Stimulated activated effector memory CD8-positive, alpha-beta T cell treated with anti-CD3 and anti-CD28 coated beads, Interleukin-12 subunit alpha, Interleukin-12 subunit beta, amount 100 ng/mL, for 72 hours (primary cell): ENCODE measurements at places on chromosomes 11 and 22.

- no peak for DNase-seq
These were observed 6.1 kb upstream of the A4GALT start for GRCh38 chr22:42726811-42727210.

DNA sequence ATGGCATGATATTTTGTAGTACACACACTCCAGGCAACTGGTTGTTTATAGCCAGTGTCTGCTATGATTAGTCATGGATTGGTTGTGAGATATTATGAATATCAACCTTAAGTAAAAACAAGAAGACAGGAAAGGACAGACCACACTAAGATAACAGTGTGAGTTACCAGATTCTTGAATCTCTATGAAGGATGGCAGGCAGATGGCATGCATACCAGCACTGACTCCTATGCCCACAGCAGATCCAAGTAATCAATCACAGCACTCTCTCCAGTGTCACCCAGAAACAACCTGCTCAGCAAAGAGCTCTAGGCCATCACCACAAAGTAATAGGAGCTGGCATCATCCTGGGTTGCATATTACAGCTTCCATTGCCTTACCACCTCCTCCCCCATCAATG is 116.6 kb downstream of the GALNT18 start:
- DNase-seq, result no peak

GRCh38 chr11:128594226-128594625 is 6.9 kb upstream of the ETS1 start:
- DNase-seq, result no peak

GRCh38 chr22:39422101-39422500 is 22.5 kb downstream of the TAB1 start:
- no peak for DNase-seq

DNA sequence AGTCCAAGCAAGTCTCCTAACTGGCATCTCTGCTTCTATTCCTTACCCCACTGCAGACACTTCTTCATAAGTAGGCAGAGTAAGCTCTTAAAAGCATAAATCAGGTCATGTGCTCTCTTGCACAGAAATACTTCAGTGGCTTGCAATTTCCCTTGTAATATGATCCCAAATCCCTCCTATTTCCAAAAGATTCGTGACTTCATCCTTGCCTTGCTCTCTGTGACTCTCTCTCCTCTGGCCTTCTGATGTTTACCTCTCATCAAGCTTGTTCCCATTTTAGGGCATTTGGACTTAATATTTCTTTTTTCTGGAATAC is 37.4 kb upstream of the NCR3LG1 start:
- DNase-seq, result no peak

GRCh38 chr11:215581-216037 is 8.1 kb downstream of the RIC8A start:
- DNase-seq, result no peak

DNA sequence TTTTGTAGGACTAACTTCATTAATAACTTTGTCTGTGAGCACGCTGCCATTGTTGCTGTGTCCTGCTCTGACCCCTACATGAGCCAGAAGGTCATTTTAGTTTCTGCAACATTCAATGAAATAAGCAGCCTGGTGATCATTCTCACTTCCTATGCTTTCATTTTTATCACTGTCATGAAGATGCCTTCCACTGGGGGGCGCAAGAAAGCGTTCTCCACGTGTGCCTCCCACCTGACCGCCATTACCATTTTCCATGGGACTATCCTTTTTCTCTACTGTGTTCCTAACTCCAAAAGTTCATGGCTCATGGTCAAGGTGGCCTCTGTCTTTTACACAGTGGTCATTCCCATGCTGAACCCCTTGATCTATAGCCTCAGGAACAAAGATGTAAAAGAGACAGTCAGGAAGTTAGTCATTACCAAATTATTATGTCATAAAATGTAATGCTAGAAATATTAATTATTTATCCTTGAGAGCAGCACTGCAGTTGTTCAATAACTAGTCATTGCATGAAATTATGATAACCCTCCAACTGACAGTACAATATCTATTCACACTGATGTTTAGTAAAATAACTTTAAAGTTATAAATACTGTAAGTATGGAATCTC is 46.4 kb upstream of the OR5D13 start:
- no peak for DNase-seq
